CD4-positive, alpha-beta memory T cell (primary cell): ENCODE measurements at places on chromosomes 5 and 9.

- peak overlapping the region; percentile 40 for H3K4me3 ChIP-seq
- no peaks in the 10 kb centered on the region for H3K36me3 ChIP-seq
- peak overlapping the region; percentile 50 for H3K27ac ChIP-seq
- no peaks in the 10 kb centered on the region for H3K27me3 ChIP-seq
- peaks cover 34% of the 10 kb centered on the region for H3K4me1 ChIP-seq
- no peak for DNase-seq
Observed at GRCh38 chr5:180291234-180291940, 496 bp downstream of the MAPK9 start.

DNA sequence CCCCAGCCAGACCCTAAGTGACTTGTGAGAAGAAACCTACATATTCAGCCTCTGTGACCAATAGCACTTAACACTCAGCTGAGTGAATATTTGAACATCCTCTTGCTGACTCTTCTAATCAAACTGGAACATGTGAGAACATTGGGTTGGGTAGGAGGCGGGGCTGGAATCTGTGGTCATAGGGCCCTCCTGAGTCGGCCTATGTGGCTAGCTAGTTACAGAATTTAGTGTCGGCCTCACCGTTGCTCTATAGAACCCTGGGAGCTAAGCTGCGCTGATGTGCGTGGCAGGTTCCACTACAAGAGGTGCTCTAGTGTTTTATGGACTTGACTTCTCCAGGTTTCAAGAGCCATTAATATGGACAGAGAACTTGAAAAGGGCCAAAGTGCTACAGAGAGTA is 138.8 kb downstream of the DROSHA start:
- H3K27ac ChIP-seq: no peak overlapping the region
- no peaks in the 10 kb centered on the region for H3K36me3 ChIP-seq
- no peak for DNase-seq
- no peaks in the 10 kb centered on the region for H3K27me3 ChIP-seq
- H3K4me3 ChIP-seq: no peak overlapping the region
- no peaks in the 10 kb centered on the region for H3K4me1 ChIP-seq

DNA sequence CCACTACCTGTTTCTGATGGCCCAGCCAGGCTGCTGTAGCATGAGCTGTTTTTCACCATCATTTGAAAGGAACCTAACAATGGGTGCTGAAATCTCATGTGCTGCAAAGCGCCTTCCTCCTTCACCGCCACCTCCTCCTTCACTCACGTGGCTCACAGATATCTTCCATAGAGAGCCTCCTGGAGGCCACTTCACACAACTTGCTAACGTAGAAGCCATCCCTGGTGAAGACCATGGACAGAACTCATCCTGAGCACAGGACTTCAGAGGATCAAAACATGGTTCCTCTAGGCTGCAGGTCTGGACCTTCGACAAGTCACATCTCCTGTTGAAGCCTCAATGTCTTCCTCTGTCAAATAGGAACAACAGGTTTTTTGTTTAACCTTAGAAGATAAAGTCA is 155.5 kb upstream of the RAD23B start:
- H3K27ac ChIP-seq: no peak overlapping the region
- H3K4me1 ChIP-seq: no peaks in the 10 kb centered on the region
- no peaks in the 10 kb centered on the region for H3K27me3 ChIP-seq
- no peak overlapping the region for H3K4me3 ChIP-seq

GRCh38 chr5:20536341-20536740 is 548.3 kb upstream of the CDH18 start:
- no peaks in the 10 kb centered on the region for H3K27me3 ChIP-seq
- no peak for DNase-seq
- H3K4me3 ChIP-seq: no peak overlapping the region
- H3K27ac ChIP-seq: no peak overlapping the region
- no peaks in the 10 kb centered on the region for H3K4me1 ChIP-seq

GRCh38 chr5:32206509-32207354 is 32.6 kb upstream of the GOLPH3 start:
- H3K36me3 ChIP-seq: no peaks in the 10 kb centered on the region
- H3K27me3 ChIP-seq: no peaks in the 10 kb centered on the region
- no peak overlapping the region for H3K27ac ChIP-seq
- peaks cover 8% of the 10 kb centered on the region for H3K4me1 ChIP-seq
- no peak overlapping the region for H3K4me3 ChIP-seq

- H3K36me3 ChIP-seq: no peaks in the 10 kb centered on the region
- no peaks in the 10 kb centered on the region for H3K27me3 ChIP-seq
- no peaks in the 10 kb centered on the region for H3K4me1 ChIP-seq
Observed at GRCh38 chr9:105330755-105331154, 86.3 kb downstream of the SLC44A1 start.

DNA sequence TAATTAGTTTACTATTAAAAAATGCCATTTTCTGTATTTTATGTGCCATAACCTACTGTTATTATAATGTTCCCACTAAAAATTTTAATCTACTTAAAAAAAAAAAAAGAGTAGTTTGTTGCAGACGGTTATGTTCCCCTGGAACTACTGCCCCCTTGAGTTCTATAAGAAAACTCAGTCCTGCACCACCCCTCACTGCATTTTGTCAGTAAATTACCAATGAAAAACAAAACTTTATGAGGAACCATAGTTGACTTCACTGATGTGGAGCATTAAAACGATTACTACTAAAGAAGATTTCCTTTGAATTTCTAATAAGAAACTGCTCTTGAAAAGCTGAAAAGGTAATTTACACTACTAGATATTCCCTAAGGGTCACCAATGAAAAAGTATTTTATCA is 288.7 kb downstream of the FBXL17 start:
- H3K4me1 ChIP-seq: no peaks in the 10 kb centered on the region
- no peaks in the 10 kb centered on the region for H3K36me3 ChIP-seq
- H3K27me3 ChIP-seq: no peaks in the 10 kb centered on the region
- H3K27ac ChIP-seq: no peak overlapping the region
- no peak overlapping the region for H3K4me3 ChIP-seq

- peaks cover 22% of the 10 kb centered on the region for H3K4me1 ChIP-seq
- DNase-seq: no peak
- no peaks in the 10 kb centered on the region for H3K27me3 ChIP-seq
- no peaks in the 10 kb centered on the region for H3K36me3 ChIP-seq
- H3K27ac ChIP-seq: no peak overlapping the region
- H3K4me3 ChIP-seq: no peak overlapping the region
Observed at GRCh38 chr9:123266655-123267399, 1.6 kb downstream of the STRBP start.

DNA sequence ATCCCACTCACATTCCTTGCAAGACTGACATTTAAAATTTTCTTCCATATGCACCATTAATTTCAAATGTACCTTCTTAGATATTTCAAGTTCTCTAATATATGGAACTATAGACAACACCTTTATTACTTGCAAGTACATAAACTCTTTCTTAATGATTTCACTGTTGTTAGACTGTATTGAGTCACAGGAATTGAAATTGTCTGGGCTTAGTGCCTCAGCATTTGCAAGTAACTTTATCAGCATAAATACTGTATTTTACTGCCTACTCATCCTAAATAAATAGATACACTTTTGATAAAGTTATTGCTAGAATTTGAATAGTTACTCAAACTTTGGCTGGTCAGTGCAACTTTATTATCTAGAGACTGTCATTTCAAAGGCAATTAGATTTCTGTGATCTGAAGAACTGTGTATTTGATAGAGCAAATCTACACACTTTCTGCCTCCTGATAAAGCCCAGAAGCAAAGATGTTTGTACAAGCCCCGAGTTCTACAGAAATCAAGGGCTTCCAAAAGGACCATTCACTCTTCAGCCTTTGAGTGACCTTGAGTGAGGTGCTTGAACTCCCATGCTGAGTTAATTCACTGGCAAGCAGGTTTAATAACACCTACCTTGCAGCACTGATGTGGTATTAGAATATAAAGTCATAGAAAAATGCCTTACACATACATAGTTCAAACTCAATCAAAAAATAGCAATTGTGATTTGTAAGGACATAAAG is 91.6 kb downstream of the COX7C start:
- H3K36me3 ChIP-seq: no peaks in the 10 kb centered on the region
- no peaks in the 10 kb centered on the region for H3K27me3 ChIP-seq
- no peaks in the 10 kb centered on the region for H3K4me1 ChIP-seq
- DNase-seq: no peak
- no peak overlapping the region for H3K27ac ChIP-seq

- H3K27me3 ChIP-seq: no peaks in the 10 kb centered on the region
- peaks cover 95% of the 10 kb centered on the region for H3K4me1 ChIP-seq
- DNase-seq: no peak
- no peak overlapping the region for H3K27ac ChIP-seq
Observed at GRCh38 chr5:68252673-68253623, 37.4 kb downstream of the PIK3R1 start.

GRCh38 chr5:62457071-62457470 is 44.5 kb downstream of the IPO11 start:
- H3K27ac ChIP-seq: no peak overlapping the region
- H3K4me3 ChIP-seq: no peak overlapping the region
- no peaks in the 10 kb centered on the region for H3K27me3 ChIP-seq
- H3K4me1 ChIP-seq: no peaks in the 10 kb centered on the region
- H3K36me3 ChIP-seq: no peaks in the 10 kb centered on the region

DNA sequence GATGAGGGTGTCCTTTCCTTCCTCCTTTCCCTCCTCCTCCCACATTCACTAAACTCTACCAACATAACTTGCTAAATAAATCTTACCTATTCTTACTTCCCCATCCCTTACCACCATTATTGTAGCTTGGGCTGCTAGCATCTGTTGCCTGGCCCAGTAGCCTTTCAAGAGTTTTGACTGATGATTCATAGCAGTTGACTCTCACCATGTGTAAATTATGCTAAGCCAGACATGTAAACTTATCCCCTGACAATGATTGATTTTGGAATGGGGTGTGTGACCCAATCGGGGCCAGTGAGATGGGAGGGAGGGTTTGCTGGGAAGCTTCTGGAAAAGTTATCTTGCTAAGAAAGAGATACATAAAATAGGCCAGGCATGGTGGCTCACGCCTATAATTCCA is 161.8 kb upstream of the SPRY4 start:
- H3K36me3 ChIP-seq: no peaks in the 10 kb centered on the region
- no peak for DNase-seq
- no peak overlapping the region for H3K27ac ChIP-seq
- no peak overlapping the region for H3K4me3 ChIP-seq
- H3K4me1 ChIP-seq: no peaks in the 10 kb centered on the region

DNA sequence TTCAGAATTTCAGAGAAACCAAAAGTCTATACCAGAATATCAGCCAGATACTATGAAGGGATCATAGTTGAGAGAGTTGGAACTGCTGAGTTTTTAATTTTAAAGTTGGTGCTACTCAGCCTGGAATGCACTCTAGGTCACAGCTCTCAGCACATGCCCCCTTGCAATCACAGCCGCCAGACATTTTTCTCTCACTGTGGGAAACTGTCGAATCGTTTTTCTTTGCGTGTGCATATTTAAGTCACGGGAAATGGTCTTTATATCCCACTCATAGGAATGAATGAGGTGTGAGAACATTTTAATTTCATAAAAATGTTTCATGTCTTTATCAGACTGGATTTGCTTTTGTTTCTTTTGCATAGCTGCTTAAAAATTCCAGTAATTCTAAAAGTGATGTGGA is 12.2 kb upstream of the SPDL1 start:
- DNase-seq: no peak
- no peak overlapping the region for H3K4me3 ChIP-seq
- H3K36me3 ChIP-seq: no peaks in the 10 kb centered on the region
- no peaks in the 10 kb centered on the region for H3K4me1 ChIP-seq
- no peak overlapping the region for H3K27ac ChIP-seq

GRCh38 chr5:120093178-120093577 is 370.9 kb upstream of the PRR16 start:
- no peaks in the 10 kb centered on the region for H3K27me3 ChIP-seq
- H3K27ac ChIP-seq: no peak overlapping the region

DNA sequence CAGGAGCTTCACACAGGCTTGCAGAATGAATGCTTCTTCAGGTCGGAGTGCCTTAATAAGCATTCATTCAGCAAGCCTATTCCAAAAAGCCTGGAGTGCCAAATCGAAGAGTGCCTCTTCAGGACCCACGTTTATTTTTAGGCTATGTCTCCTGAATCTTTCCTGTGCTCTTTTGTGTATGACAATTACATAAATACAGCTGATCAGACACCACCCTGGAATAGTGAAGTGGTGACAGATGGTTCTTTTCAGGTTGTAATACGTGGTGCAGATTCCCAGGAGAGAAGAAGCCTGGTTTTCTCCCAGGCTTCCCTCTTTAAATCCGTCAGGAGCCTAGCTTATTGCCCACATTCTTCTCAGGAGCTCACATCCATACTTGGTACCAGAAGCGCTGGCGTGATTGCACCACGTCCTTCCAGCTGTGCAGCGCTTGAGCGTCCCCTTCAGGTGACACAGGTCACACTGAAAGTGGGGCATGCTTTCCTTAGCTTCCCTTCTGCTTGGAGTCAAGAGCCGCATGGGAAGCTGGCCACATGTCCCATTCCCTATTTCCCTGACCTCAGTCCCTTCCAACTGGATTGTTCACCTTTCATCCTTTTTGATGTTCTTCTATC is 123.1 kb downstream of the ADCY2 start:
- no peaks in the 10 kb centered on the region for H3K27me3 ChIP-seq
- H3K4me3 ChIP-seq: no peak overlapping the region
- H3K36me3 ChIP-seq: no peaks in the 10 kb centered on the region

DNA sequence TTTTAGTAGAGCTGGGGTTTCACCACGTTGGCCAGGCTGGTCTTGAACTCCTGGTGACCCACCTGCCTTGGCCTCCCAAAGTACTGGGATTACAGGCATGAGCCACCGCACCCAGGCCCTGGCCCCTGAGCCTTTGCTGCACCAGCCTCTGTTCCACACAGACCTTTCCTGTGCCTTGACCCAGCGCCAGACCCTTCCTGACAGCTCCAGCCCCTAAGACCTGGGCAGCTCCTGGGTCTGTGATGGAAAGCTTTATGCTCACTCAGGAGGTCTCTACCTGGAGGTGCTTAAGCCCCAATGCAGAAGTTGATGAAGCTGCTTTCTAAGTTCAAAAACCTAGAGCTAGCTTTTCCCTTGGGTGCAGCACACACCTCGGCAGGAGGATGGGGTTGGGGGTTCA is 58.8 kb upstream of the NEK6 start:
- H3K36me3 ChIP-seq: no peaks in the 10 kb centered on the region
- DNase-seq: no peak
- H3K27me3 ChIP-seq: no peaks in the 10 kb centered on the region
- peaks cover 28% of the 10 kb centered on the region for H3K4me1 ChIP-seq
- no peak overlapping the region for H3K27ac ChIP-seq

GRCh38 chr9:2043243-2043642 is 28.1 kb downstream of the SMARCA2 start:
- peaks cover 41% of the 10 kb centered on the region for H3K36me3 ChIP-seq
- DNase-seq: no peak
- H3K27me3 ChIP-seq: no peaks in the 10 kb centered on the region
- H3K4me3 ChIP-seq: no peak overlapping the region

GRCh38 chr5:166338801-166339200 is 1952.6 kb upstream of the WWC1 start:
- no peak overlapping the region for H3K4me3 ChIP-seq
- no peak for DNase-seq
- H3K27ac ChIP-seq: no peak overlapping the region
- H3K4me1 ChIP-seq: no peaks in the 10 kb centered on the region

- H3K4me3 ChIP-seq: no peak overlapping the region
- no peaks in the 10 kb centered on the region for H3K27me3 ChIP-seq
- no peaks in the 10 kb centered on the region for H3K36me3 ChIP-seq
- no peak for DNase-seq
- no peaks in the 10 kb centered on the region for H3K4me1 ChIP-seq
- no peak overlapping the region for H3K27ac ChIP-seq
Observed at GRCh38 chr5:17796757-17797396, 162.6 kb downstream of the TAF11L14 start.

GRCh38 chr5:131496400-131496713 is 138.7 kb downstream of the RAPGEF6 start:
- H3K36me3 ChIP-seq: peaks cover 54% of the 10 kb centered on the region
- no peak for DNase-seq

GRCh38 chr5:107005653-107006052 is 665.1 kb downstream of the EFNA5 start:
- H3K4me1 ChIP-seq: no peaks in the 10 kb centered on the region
- no peak overlapping the region for H3K27ac ChIP-seq
- H3K4me3 ChIP-seq: no peak overlapping the region
- H3K36me3 ChIP-seq: no peaks in the 10 kb centered on the region
